Fibroblast of lung (primary cell): ENCODE measurements at places on chromosomes 13 and 19. TPM values are rescaled to one million over a fixed set of nuclear protein-coding genes. Genes with fewer than 3 reads are reported as not detected.

DNA sequence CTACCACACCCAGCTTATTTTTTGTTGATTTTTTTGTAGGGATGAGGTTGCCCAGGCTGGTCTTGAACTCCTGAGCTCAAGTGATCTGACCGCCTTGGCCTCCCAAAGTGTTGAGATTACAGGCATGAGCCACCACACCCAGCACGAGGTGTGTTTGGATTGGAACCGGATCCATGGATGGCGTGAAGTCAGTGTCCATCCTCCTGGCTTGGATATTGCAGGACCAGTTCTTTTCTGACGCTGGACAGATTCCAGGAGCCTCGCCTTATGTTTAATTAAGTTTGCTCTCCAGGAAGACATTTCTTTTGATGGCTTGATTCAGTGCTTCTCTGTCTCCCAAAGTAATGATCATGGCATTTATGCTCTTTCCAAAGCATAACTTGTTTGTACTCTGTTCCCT is 14.4 kb upstream of the RFXAP start:
- no peak for DNase-seq

TNPO2 gene
- total RNA-seq, result 28.2 and 36.0 TPM in 2 replicates

GRCh38 chr13:45768656-45769479 is 66.7 kb downstream of the CBY2 start:
- DNase-seq, result no peak

GRCh38 chr13:38854226-38854625 is 136.4 kb downstream of the STOML3 start:
- no peak for DNase-seq

DNA sequence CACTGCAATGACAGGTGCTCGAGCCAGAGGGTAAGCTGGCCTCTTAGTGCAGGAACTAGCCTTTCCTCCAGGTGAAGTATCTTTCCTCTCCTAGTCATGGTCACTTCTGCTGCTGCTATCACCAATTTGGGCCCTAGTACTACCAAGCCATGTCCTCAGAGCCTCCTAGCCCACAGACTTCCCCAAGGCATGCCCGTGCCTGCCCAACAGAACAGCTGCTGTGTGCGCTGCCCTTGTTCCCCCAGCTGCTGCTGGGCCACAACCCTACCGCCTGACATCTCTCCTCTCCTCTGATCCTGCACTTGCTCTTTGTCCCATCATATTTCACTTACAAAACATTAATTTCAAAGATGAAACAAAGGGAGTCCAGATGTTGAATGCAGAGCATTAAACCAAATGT is 168.5 kb upstream of the FREM2 start:
- DNase-seq, result no peak

GRCh38 chr13:57353831-57354230 is 186.8 kb downstream of the PRR20E start:
- no peak for DNase-seq

TBXA2R gene
- 0.77 and 1.8 TPM in 2 replicates for total RNA-seq

DNA sequence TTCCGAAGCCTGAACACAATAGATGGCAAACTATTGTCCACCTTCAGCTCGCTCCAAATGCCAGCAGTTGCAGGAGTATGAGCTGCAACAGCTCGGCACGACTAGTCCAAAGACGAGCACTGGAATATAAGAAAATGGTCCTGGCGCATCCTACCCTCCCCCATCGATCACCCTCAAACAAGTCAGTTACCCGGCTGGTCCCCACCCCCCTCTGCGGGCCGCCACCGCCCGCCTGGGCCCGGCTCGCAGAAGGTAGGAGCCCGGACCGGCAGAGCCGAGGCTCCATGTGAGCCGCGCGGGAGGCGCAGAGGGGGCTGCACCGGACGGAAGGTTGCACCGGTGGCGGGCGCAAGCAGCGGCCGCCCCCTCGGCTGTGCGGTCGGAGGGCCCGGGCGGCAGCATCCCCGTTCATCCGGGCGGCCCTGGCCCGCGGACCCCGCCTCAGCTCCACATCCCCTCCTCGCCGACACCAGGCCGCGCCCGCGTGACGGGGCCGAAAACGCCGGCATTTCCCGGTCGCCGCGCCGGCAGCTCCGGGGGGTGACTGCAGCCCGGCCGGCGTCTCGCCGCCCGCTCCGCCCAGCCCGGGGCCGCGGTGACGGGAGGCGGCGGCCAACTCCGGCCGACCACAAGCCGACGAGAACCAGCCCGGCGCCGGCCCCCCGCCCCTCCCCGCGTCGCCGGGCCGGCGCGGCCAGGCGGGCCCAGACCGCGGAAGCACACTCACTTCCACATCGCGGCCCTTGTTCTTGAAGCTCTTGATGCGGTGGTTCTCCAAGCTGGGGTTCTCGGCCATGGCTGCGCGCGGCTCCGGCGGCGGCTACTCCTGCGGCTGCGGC is 552 bp downstream of the KPNA3 start:
- DNase-seq, result peak; percentile 35

RASAL3 gene
- under 0.01 TPM in 1 of 2 replicates, not detected in the other for total RNA-seq

DNA sequence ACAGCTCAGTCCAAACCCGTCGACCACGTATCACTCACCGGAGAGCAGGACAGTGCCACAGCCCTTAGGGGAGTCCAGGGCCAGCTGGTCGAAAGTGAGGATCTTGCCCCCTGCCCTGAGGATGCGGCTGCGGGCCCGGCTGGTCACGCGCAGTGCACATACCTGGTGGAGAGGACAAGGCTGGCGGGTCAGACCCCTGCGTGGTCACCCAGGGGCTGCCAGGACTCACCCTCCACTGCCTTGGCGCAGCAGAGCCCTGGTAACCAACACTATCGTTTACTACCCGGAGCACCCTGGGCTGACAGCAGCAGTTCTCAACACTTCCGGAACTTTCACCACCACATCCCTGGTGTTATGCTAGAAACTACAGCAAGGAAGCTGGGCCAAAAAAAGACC is 1.2 kb upstream of the FAM83E start:
- DNase-seq, result no peak

C19orf85 gene
- total RNA-seq, result not detected in 2 replicates

ZFR2 gene
- not detected in 2 replicates for total RNA-seq

- no peak for DNase-seq
These were observed 22.1 kb downstream of the ITM2B start for GRCh38 chr13:48255090-48255489.

- DNase-seq, result no peak
These were observed 38.6 kb upstream of the GAS6 start for GRCh38 chr13:113902481-113902880.

ZNF667 gene
- total RNA-seq, result 6.4 and 6.6 TPM in 2 replicates

SSC5D gene
- total RNA-seq, result 19.3 and 19.7 TPM in 2 replicates

DNA sequence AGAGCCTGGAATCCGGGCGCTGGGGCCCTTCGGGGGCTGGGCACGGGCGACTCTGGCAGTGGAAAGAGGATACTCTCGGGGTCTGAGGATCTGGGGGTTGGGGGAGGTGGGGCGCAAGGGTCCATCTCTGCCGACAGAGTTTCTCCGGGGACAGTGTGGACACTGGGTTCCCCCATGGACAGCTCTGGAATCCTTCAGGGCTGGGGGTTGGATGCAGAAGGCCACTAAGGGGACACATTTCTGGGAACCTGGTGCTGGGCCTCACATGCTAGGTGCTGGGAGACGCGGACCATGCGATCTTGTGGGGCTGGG is 2.3 kb downstream of the TGFBR3L start:
- DNase-seq, result no peak

GRCh38 chr19:14379294-14380065 is 1.8 kb upstream of the ADGRE5 start:
- DNase-seq, result no peak

DNA sequence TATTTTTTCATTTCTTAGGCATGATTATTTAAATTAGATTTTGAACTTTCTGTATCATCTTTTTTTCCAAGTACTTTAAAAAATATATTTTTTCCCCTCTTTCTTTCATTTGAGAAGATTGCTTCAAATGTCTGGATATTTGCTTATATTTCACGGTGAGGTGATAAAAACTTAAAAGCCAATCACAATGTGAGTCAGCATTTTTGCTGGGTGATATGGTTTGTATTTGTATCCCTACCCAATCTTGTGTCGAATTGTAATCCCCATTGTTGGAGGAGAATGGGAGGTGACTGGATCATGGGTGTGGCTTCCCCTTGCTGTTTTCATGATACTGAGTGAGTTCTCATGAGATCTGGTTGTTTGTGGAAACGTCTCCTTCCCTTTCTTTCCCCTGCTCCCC is 320.5 kb downstream of the OXGR1 start:
- DNase-seq, result no peak

GRCh38 chr13:36029166-36029565 is 102.0 kb downstream of the DCLK1 start:
- DNase-seq, result peak; percentile 65

GPR12 gene
- not detected in 2 replicates for total RNA-seq

DNA sequence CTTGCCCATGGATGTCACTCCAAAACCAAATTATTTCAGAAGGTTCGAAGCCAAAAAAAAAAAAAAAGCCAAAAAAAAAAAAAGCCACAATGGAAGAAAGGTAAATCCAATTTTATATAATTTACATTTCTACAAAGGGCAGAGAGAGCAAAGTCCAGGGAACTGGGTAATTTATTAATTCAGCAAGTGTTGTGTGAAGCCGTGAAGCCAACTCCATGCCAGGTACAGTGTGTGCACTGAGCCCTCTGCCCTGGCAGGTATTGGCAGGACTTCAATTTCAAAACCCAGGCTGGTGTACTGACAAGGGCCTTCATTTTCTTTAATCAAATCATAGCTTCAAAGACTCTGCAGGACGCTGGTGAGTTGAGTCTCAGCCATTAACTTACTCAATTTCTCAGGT is 5.5 kb upstream of the RFPL4A start:
- DNase-seq, result no peak

DNA sequence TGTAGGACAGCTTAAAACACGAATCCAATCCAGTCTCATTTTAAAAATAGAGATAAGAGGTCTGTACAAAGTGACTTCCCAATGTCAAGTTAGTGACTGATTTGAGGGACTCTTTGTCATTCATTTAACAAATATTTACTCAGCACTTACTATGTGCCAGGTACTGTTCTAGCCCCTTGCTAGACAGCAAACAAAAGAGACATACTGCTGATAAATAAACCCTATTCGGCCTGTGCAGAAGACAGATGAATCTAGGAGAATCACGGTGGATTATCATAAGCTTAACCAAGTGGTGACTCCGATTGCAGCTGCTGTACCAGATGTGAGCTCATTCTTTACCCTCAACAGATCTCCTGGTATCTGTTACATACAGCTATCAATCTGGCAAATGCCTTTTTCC is 6.4 kb upstream of the ELF1 start:
- no peak for DNase-seq

GRCh38 chr13:39952249-39953233 is 297.1 kb downstream of the COG6 start:
- peak; percentile 20 for DNase-seq

- no peak for DNase-seq
These were observed 43.6 kb downstream of the LYL1 start for GRCh38 chr19:13058951-13059660.

DNA sequence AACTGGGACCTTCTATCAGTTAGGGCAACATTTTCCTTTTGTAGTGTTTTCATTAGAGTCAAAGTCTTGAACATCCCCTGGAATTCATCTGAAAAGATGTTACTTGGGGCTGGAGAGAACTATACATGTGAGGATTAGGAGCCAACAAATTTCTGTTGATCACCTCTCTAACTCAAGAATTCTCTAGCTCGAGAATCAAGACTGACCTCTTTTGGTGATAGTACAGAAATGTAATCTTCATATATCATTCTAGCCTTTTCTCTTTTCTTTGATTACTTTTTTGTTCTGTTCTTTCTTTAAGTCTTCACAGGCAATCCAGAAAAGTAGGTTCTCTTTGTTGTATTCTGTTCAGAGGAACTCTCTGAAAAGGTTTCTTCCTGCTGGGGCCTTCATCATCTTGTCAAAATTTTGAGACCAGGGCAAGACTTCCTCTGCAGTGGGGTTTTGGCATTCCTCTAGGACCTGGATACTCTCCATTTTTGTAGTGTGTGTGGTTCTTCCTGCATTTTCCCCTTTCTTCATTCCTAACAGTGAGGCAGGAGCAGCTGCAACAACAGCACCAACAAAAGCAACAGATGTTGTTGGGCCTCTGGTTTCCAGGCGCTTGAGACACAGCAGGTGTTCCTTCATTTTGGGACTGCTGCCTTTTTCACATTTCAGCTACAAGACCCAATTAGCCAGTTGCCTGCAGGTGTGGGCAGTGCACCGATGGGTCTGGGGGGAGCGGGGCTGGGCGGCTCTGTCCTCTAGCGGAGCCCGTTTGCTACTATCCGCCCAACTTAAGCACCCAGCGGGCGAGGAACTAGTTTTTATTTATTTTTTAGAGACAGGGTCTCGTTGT is 26.2 kb downstream of the ELF1 start:
- DNase-seq, result no peak

DNA sequence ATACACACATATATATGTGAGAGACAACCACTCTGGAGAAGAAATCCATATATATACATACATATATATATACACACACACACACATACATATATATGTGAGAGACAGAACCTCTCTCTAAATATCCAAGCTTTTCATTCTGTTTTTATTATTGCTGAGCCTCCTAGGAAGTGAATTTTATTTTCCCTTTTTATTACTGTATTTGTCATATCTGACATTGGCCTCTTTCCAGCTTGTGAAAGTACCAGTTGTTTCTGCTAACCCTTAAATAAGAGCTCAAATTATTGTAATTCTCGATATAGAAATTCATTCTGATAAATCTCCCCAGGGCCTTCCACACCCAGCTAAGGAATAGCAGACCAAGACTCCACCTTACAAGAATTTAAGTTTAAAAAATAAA is 81.0 kb downstream of the NUFIP1 start:
- no peak for DNase-seq

GRCh38 chr13:39540929-39541605 is 61.9 kb downstream of the LHFPL6 start:
- no peak for DNase-seq

DNA sequence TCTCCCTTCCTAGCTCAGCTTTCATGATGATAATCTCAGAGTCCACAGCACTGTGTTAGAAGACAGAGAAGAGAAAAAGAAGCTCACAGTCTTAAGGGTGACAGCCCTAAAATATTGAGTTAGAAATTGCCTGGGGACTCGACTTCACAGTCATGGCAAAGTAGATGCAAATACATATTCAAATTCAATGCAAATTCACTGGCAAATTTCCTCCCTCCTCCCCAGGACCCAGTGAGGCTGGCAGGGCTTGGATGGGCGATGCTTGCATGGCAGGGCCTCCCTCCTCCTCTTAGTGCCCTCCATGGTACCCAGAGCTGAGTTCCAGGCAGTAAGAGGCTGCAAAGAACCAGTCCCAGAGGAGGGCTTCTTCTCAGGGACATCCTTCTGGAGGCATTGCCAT is 115.6 kb upstream of the UQCRFS1 start:
- DNase-seq, result no peak

DNA sequence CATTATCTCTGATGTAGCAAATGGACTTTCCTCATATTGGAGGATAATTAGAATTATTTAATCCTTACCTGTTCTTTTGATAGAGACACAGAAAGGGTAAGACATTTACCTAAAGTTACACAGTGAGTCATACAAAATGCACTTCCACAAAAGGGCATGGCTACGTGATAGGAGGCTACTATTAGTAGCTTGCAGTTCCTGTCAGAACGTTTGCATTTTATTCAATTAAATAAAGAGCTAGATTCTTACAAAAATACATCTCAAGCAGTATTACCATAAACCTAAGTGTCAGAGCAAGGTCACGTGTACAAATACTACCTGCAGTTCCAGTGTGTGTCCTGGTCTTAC is 120.6 kb downstream of the ESD start:
- no peak for DNase-seq

- DNase-seq, result peak; percentile 35
These were observed 23.2 kb downstream of the ANKRD27 start for GRCh38 chr19:32651729-32652140.
